ENCODE measurements at places on chromosomes 7 and 10. TPM values are rescaled to one million over a fixed set of nuclear protein-coding genes. Genes with fewer than 3 reads are reported as not detected.
A peak's percentile ranks its signal among the peaks of the same experiment; 100 is the strongest.

DNA sequence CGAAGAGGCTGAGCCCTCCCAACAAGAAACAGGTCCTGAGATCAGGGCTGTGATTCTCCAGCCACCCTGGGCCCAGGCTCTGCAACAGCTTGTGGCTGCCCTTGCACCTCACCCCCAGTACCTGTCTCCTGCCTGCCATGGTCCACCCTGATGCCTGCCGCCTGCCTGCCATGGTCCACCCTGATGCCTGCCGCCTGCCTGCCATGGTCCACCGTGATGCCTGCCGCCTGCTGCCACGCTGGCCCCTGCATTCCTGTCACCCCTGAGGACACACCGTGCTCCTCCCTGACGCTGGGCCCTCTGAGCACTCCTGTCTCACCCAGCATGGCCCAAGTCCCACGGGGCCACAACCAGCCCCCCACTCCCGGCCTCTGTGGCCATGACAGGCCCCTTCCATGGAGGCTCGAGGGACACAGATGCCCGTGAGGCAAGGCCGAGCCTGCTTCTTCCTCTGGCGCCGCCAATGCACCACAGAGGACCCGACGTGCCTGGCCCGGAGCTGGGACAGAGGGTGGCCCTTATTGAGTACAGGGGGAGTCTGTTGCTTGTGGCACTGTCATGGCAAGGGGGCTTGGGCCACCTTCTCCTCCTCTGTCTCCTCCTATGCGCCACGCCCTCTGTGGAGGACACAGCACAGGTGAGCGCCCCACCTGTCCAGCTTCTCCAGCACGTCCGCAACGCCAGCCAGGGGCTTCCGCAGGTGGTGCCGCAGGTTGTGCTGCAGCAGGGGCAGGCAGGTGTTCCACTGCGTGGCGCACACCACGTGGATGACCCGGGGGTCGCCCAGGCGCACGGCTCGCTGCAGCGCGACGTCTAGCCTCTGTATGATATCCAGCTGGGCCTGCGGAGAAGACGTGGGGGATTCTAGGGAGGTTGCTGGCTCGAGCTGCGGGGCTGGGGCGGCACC lies 18.1 kb downstream of the CFAP46 start:
- no peaks in the 10 kb centered on the region for H3K4me1 ChIP-seq
- peaks cover 17% of the 10 kb centered on the region for H3K27me3 ChIP-seq
- H3K36me3 ChIP-seq = no peaks in the 10 kb centered on the region
- DNase-seq = peak; percentile 71
- no peak overlapping the region for H3K27ac ChIP-seq

- no peak overlapping the region for H3K27ac ChIP-seq
- no peak for DNase-seq
- no peaks in the 10 kb centered on the region for H3K27me3 ChIP-seq
- H3K4me1 ChIP-seq = no peaks in the 10 kb centered on the region
Observed at GRCh38 chr10:130512936-130513335, 376.7 kb downstream of the GLRX3 start.

The ZNF503 gene
- 5.6 TPM for polyA plus RNA-seq

- no peaks in the 10 kb centered on the region for H3K27me3 ChIP-seq
- no peaks in the 10 kb centered on the region for H3K36me3 ChIP-seq
- DNase-seq = no peak
- H3K4me1 ChIP-seq = no peaks in the 10 kb centered on the region
- H3K4me3 ChIP-seq = no peak overlapping the region
Observed at GRCh38 chr7:48419401-48419800, 248.1 kb downstream of the ABCA13 start.

GRCh38 chr7:81659697-81660395 lies 110.0 kb downstream of the HGF start:
- H3K27ac ChIP-seq = no peak overlapping the region
- no peak for DNase-seq
- no peak overlapping the region for H3K4me3 ChIP-seq

DNA sequence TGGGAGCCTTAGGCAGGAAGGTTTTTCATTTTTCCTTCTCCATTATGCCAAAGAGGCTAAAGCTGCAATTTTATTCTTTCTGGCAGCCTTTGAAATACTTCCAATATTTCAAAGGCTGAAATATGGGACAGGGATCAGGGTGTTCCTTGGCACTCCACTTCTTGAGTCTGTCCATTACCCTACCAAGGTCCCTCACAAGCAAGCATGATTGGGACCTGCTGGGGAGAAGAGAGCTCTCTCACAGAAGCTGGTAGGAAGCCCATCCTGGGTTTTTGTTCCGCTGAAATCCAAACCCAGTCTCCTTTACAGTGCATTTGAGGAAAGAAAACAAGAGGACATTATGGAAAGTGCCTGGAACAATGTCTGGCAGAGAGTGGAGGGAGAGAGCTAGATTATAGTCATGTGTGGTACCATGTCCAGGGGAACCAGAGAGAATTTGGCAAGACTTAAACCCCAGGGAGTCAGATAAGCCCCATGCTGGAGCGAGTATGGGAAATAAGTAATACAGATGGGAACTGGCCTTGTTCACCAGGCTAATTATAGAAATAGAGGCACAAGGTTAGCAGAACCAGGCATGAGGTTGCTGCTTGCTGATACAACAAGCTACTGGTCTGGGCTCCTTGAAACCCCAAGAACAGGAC lies 104.7 kb downstream of the LSM5 start:
- H3K36me3 ChIP-seq = no peaks in the 10 kb centered on the region
- DNase-seq = no peak
- H3K27ac ChIP-seq = no peak overlapping the region
- no peaks in the 10 kb centered on the region for H3K4me1 ChIP-seq
- H3K4me3 ChIP-seq = no peak overlapping the region
- H3K27me3 ChIP-seq = no peaks in the 10 kb centered on the region

GRCh38 chr7:151309311-151309710 lies 32.3 kb upstream of the NUB1 start:
- no peak overlapping the region for H3K4me3 ChIP-seq
- DNase-seq = no peak
- no peak overlapping the region for H3K27ac ChIP-seq
- no peaks in the 10 kb centered on the region for H3K36me3 ChIP-seq

The PKD2L1 gene
- 3.3 TPM for polyA plus RNA-seq

The CFTR gene
- 0.02 TPM for polyA plus RNA-seq

- H3K36me3 ChIP-seq = no peaks in the 10 kb centered on the region
- H3K27ac ChIP-seq = no peak overlapping the region
- no peaks in the 10 kb centered on the region for H3K27me3 ChIP-seq
- H3K4me1 ChIP-seq = no peaks in the 10 kb centered on the region
Observed at GRCh38 chr10:21626457-21627161, 92.6 kb downstream of the MLLT10 start.

The LIPM gene
- polyA plus RNA-seq = not detected
